ENCODE measurements at places on chromosomes 1 and 21. TPM values are rescaled to one million over a fixed set of nuclear protein-coding genes. Genes with fewer than 3 reads are reported as not detected.

Gene PGLYRP4
- total RNA-seq, result not detected

Gene ST6GALNAC5
- total RNA-seq, result 48.4 TPM

Gene TPTE
- total RNA-seq, result not detected

Gene SGIP1
- total RNA-seq, result 0.52 TPM

Gene ANGPTL7
- 0.12 TPM for total RNA-seq

Gene LCE1D
- not detected for total RNA-seq

Gene SPRR1B
- total RNA-seq, result not detected

Gene VWA1
- total RNA-seq, result 32.1 TPM

Gene RORC
- 0.06 TPM for total RNA-seq

Gene LCE1A
- not detected for total RNA-seq

Gene B4GALT2
- total RNA-seq, result 25.4 TPM

- no peaks in the 10 kb centered on the region for H3K27me3 ChIP-seq
- peak; percentile 25 for DNase-seq
- no peak overlapping the region for H3K4me3 ChIP-seq
- no peaks in the 10 kb centered on the region for H3K4me1 ChIP-seq
- no peaks in the 10 kb centered on the region for H3K36me3 ChIP-seq
- H3K27ac ChIP-seq, result no peak overlapping the region
These were observed 36.7 kb downstream of the ERI3 start for GRCh38 chr1:44318097-44319088.

DNA sequence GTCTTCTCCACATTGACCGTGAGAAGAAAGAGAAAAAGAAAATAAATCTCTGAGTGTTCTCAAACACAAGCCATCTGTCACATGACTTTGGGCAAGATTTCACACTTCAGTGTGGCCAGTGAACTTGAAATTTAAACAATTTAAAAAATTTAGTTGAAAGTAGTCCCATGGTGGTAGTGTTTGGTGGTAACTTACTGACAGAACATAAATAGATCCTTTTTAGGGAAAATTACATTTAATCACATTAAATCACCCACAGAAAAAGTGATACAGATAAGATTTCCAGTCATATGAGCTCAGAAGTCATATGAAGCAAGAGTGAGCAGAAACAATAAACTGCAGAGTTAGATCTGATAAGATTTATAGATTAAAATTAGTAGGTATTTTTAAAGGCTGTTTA lies 31.9 kb upstream of the SGIP1 start:
- no peaks in the 10 kb centered on the region for H3K27me3 ChIP-seq

- H3K4me1 ChIP-seq, result peaks cover 13% of the 10 kb centered on the region
- peak overlapping the region; percentile 92 for H3K4me3 ChIP-seq
- H3K27me3 ChIP-seq, result peaks cover 80% of the 10 kb centered on the region
- H3K36me3 ChIP-seq, result no peaks in the 10 kb centered on the region
- DNase-seq, result peak; percentile 30
These were observed 697 bp downstream of the PRDM16 start for GRCh38 chr1:3069491-3070308.

DNA sequence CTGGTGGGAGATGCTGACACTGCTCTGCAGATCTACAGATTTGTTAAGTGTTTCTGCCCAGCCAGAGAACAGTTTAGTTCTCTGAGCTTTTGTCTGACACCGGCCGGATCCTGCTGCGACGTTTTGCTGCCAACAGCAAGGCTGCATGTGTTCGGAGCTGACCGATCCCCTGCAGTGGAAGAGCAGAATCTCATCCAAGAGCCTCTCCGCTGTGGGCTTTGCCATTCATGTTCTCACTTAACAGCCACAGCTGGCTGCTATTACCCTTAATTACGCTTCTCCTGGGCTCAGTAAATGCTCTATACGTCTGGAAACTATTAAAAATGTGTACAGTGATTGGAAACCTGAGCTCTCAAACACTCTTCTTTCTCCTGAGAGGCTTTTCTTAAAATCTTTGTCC lies 105.3 kb downstream of the BCAR3 start:
- H3K27me3 ChIP-seq, result no peaks in the 10 kb centered on the region
- no peaks in the 10 kb centered on the region for H3K36me3 ChIP-seq
- DNase-seq, result no peak
- no peak overlapping the region for H3K27ac ChIP-seq

DNA sequence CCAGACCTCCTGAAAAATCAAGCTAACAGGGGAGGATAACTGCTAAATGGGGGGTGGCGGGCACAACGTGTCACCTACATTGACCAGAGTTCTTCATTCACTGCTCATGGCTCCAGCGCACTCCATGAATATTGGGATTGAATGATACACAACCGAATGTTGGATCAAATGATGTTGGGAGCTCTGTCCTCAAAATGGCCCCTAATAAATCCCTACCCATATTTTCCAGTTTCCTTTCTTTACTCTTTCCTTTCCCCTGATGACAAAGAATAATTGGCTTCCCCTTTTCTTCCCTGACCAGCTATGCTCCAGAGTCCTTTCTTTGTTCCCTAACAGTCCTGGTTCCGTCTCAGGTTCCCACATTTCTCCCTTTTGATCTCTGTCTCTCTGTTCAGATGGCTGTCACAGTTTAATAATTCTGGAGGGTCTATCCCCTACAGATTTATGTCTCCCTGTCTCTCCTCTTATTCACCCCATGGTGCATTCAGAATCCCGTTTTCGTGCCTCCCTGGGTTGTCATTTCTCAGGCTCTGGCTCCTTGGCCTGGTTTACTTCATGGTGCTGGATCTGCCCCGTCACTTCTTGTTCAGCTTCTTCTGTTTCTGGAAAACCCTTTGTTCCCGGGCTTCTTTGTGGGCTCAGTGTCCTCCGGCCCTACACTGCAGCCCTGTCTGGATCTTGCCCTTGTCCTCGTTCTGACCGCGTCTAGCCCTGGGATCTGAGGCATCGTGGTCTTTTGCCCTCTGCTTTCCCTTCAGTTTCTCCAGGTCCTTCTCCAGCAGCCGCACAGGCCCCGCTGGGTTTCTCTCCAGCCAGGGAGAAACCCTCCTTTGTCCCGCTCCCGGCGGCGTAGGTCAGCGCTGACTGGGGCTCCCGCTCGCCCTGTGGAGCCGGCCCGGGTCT lies 78.3 kb downstream of the NDUFS5 start:
- peak; percentile 32 for DNase-seq
- no peaks in the 10 kb centered on the region for H3K36me3 ChIP-seq
- H3K4me3 ChIP-seq, result peak overlapping the region; percentile 33
- H3K27ac ChIP-seq, result peak overlapping the region; percentile 94

GRCh38 chr1:38332649-38333310 lies 286.2 kb upstream of the POU3F1 start:
- H3K36me3 ChIP-seq, result no peaks in the 10 kb centered on the region
- no peak overlapping the region for H3K4me3 ChIP-seq
- no peak overlapping the region for H3K27ac ChIP-seq
- H3K4me1 ChIP-seq, result no peaks in the 10 kb centered on the region
- H3K27me3 ChIP-seq, result no peaks in the 10 kb centered on the region

DNA sequence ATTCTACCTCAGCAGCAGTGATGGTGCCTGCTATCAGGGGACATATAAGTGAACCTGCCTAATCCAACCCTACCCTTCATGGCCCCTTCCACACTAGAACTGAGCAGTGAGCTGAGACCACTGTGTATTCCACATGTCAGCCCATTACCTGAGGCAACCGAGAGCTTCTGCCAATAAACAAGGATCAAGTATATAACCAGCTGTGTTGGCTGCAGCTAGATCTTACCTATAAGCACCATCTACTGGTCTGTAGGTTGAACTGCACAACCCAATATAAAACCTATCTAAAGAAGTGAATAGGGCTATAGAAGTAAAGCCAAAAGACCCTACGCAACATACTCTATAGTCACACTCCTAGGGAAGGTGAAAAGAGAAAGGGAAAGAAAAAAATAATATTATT lies 376.9 kb downstream of the HHIPL2 start:
- H3K27me3 ChIP-seq, result no peaks in the 10 kb centered on the region
- no peak overlapping the region for H3K27ac ChIP-seq
- no peaks in the 10 kb centered on the region for H3K4me1 ChIP-seq
- DNase-seq, result no peak
- no peaks in the 10 kb centered on the region for H3K36me3 ChIP-seq
- H3K4me3 ChIP-seq, result no peak overlapping the region

GRCh38 chr1:54950006-54950368 lies 30.4 kb upstream of the TMEM61 start:
- H3K4me1 ChIP-seq, result peaks cover 8% of the 10 kb centered on the region
- H3K4me3 ChIP-seq, result no peak overlapping the region
- no peak for DNase-seq
- H3K27ac ChIP-seq, result peak overlapping the region; percentile 78
- no peaks in the 10 kb centered on the region for H3K27me3 ChIP-seq

GRCh38 chr21:16002874-16003466 lies 273.2 kb downstream of the USP25 start:
- no peak overlapping the region for H3K4me3 ChIP-seq
- H3K27me3 ChIP-seq, result no peaks in the 10 kb centered on the region
- no peaks in the 10 kb centered on the region for H3K4me1 ChIP-seq
- no peak overlapping the region for H3K27ac ChIP-seq
- no peak for DNase-seq
- no peaks in the 10 kb centered on the region for H3K36me3 ChIP-seq

DNA sequence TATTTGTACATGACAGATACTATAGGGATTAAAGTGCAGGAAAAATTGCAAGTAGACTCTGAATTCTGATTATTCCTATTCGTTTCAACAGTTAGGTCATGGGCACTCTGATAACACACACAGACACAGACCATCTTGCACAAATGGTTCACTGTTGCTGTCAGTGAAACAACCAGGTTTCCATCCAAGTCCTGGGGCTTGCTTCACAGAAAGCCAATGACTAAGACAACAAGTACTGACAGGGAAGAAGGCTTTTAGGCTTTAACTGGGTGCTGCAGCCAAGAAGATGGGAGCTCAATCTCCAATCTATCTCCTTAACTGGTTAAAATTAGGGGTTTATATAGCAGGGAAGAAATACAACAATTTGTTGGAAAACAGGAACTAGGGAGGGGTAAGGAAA lies 57.6 kb downstream of the RIMS3 start:
- no peaks in the 10 kb centered on the region for H3K27me3 ChIP-seq
- H3K36me3 ChIP-seq, result no peaks in the 10 kb centered on the region
- no peak for DNase-seq
- no peak overlapping the region for H3K27ac ChIP-seq
- H3K4me3 ChIP-seq, result no peak overlapping the region

DNA sequence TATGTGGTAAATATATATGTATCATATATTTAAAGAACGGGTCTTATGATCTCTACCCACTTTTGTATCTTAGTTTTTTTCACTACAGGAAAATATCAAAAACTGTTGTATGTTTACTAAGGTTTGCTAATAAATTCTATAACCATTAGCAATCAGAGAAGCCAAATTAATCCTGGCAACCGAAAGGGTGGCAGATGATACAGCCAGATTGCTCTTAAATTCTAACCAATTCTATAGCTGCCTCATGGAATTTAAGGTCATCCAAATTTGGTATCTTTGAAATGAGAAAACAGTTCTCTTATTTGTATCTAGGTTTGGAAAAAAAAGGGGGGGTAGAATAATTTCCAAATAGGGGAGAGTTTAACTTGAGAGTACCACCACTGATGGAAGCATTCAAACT lies 591.2 kb downstream of the SMYD3 start:
- DNase-seq, result no peak
- H3K36me3 ChIP-seq, result no peaks in the 10 kb centered on the region
- H3K27me3 ChIP-seq, result no peaks in the 10 kb centered on the region

- peaks cover 8% of the 10 kb centered on the region for H3K4me1 ChIP-seq
- H3K36me3 ChIP-seq, result no peaks in the 10 kb centered on the region
- H3K27ac ChIP-seq, result no peak overlapping the region
- no peaks in the 10 kb centered on the region for H3K27me3 ChIP-seq
- H3K4me3 ChIP-seq, result no peak overlapping the region
These were observed 34.0 kb downstream of the MAP3K7CL start for GRCh38 chr21:29164323-29164942.

DNA sequence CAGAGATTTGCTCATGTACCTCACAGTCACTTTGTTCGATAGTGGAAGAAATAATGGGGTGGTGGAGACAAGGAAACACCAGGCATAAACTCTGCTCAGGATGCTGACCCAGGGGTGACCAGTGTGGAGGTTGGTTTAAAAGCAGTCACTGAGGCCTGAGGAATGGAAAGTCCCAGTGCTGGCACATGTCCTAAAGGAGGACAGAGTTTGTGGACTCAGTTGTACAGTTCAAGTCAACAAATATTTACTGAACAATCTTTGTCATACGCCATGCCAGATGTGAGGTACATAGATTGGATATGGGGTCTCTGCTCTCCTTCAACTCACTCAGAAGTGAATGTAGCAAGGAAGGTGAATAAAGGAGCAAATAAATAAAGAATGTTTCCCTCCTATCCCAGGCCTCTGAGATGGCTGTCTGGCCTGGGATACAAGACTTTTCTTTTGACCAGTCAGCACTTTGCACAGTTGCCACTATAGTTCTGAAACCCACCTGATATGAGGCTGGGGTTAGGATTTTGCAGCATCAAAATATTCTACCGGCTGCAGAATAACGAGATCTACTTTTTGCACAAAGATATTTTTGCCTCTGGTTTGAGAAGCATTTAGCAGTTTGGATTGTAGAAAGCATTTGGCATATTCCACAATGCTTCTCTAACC lies 7.9 kb upstream of the GFI1 start:
- no peaks in the 10 kb centered on the region for H3K27me3 ChIP-seq
- no peak for DNase-seq
- no peak overlapping the region for H3K27ac ChIP-seq
- no peak overlapping the region for H3K4me3 ChIP-seq

GRCh38 chr1:109137958-109138357 lies 24.0 kb downstream of the ELAPOR1 start:
- no peaks in the 10 kb centered on the region for H3K4me1 ChIP-seq
- H3K36me3 ChIP-seq, result no peaks in the 10 kb centered on the region

GRCh38 chr1:26686795-26687194 lies 9.0 kb upstream of the ARID1A start:
- no peak overlapping the region for H3K4me3 ChIP-seq
- DNase-seq, result no peak
- H3K4me1 ChIP-seq, result peaks cover 15% of the 10 kb centered on the region
- no peaks in the 10 kb centered on the region for H3K36me3 ChIP-seq
- no peaks in the 10 kb centered on the region for H3K27me3 ChIP-seq
- no peak overlapping the region for H3K27ac ChIP-seq

DNA sequence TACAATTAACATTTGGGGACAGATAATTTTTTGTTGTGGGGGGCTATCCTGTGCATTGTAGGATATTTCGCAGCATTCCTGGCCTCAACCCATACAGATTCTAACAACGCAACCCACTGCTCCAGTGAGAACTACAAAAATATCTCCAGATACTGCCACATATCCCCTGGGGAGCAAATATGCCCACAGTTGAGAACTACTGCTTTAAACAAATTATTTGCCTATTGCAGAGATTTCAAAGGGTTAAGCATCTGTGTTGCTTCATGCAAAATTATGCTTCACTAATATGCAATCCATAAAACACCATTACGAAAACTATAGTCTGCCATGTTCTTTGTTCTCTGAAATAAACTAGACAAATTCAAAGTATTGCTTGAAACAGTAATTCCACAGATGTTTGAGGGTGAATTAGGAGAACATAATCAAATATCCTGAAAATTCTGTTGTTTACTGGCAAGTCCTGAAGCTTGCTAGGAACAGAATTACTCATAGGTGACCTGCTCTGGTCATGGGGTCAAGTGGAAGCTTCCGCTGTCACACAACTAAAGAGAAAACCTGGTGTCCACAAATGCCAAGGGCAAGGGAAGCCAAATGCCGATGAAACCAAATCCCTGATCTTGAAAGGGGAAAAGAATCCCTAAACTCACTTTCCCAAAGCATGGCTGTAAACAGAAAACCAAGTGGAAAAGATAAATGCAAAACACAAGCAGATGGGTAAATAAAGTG lies 149.4 kb downstream of the RERE start:
- peak overlapping the region; percentile 40 for H3K27ac ChIP-seq
- peaks cover 72% of the 10 kb centered on the region for H3K4me1 ChIP-seq
- H3K36me3 ChIP-seq, result no peaks in the 10 kb centered on the region
- H3K27me3 ChIP-seq, result no peaks in the 10 kb centered on the region
- DNase-seq, result peak; percentile 78
